Urothelium cell line (cell line): ENCODE measurements at places on chromosomes 2 and 18.

DNA sequence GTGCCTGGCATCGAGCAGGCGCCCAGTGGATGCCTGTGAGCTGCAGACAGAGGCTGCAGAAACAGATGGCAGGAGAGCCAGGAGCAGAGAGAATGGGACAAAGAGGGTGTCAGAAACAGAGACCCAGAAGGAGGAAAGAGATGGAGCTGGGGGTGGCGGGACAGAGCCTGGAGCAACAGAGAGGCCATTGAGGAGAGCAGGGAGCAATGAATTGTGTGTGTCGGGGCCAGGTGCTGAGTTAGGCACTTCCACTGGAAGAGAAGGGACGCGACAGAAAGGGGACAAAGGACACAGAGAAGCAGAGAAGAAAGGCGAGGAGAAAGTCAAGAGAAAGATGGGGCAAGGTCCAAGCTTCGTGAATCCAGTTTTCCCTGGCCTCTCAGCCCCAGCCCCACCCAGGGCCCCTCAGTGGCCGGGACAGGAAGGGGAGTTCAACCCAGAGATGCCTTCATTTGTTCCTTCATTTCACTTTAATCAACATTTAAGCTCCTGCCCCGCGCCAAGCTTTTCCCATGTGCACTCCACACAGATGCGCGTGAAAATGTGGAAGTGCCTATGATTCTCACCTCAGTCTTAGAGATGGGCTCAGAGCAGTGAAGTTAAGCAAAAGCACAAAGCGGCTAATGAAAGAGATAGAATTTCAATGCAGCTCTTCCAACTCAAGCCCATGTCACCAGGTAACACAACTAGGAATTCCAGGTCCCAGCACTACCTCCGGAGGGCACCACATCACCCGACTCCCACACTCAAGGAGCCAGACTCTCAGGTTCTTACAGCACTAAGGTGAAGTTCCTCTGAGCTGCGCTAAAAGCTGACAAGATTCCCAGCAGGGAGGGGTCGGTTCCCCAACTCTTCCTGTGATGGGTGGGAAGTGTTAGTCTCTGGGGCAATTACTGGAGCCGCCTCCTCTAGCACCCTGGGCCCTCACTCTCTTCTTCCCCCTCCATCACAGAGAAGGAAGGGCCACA, 55.1 kb downstream of the TNS1 start:
- no peak for DNase-seq

DNA sequence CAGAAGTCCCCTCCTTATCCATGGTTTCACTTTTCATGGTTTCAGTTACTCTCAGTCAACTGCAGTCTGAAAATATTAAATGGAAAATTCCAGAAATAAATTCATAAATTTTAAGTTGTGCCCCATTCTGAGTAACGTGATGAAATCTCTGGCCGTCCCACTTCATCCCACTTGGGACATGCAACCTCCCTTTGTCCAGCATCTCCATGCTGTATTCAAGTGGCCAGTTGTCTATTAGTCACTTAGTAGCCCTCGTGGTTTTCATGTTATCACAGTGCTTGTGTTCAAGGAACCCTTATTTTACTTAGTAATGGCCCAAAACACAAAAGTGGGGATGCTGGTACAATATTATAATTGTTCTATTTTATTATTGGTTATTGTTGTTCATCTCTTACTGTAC, 18.0 kb upstream of the DAPL1 start:
- DNase-seq, result no peak

DNA sequence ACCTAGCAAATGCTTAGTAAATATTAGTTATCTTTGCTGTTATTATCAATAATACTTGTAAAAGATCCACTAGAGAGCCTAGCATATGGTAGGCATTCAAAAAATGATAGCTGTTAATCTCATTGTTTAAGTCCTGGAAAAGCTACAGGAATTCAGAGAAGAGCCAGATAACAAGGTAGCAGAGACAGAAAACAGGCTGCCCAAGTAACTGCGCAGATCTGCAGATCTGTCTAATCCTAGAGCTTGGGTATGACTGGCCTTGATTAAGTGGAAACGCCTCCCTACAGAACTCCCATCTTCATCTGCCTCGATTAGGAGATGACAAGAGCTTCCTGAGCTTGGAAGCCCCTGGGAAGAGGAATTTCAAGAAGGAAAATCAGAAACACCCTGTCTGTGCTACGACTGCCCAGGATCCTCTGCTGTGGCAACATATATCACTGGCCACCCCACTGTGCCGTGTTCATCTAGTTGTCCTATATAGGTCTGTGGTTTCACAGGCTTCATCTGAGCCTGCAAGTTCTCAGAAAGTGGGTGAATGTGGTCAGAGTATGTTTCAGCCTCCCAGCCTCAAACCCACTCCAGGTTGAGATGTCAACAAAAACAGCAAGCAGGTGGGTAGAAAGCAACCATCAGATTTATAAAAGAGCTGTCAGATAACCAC, 151.5 kb upstream of the PKDCC start:
- DNase-seq, result no peak

DNA sequence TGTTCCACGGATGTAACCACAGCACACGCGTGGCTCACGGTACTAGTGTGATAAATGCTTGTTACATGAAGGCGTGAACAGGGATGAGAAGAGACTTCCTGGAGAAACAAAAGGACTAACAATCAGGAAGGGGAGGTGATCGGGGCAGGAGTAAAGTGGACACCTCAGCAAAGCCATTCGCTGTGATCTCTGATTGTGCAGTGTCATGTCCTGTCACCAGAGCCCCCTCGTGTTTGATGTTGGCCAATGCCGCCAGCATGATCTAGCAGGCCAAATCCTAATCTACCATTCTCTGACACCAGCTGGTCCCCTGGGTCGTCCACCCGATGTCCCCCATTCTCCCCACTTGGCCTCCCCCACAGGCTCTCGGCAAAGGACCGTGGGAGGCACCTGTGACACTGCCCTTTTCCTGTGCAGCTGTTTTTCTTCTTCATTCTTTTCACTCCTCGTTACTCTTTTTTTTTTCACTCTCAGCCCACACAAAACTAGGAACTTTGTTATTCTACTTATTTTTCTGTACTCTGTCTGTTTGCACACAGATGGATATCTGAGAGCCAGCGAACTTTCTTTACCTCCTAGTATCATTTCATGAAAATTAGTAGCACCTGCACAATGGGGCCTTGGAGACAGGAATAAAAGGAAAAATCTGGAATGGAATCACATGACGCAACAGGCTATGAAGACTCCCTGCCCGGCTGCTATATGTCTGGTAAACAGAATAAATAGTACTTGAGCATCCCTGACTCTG, 146.8 kb downstream of the TGIF1 start:
- peak; percentile 86 for DNase-seq
